Stimulated activated CD4-positive, alpha-beta T cell treated with anti-CD3 and anti-CD28 coated beads, Interleukin-12 subunit alpha, Interleukin-12 subunit beta, amount 100 ng/mL, for 24 hours (primary cell): ENCODE measurements at places on chromosomes 7 and 10.

DNA sequence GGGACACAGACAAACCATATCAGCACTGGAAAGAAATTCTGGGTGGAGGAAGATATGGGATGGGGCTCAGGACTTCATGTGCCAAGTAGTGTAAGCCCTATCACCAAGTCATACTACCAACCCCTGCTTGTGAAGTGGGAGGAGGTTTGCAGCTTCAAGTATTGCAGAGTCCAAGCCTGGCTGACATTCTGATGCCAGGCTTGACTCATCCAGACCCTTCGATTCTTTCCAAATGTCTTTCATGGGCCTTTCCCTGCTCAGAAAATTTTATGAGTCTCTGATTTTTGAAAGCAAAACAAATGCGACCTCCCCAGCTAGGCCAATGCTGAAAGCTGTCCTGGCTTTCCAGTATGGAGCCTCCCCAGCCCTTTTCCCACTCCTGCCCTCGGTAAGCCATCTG lies 45.1 kb upstream of the SMNDC1 start:
- DNase-seq = no peak

DNA sequence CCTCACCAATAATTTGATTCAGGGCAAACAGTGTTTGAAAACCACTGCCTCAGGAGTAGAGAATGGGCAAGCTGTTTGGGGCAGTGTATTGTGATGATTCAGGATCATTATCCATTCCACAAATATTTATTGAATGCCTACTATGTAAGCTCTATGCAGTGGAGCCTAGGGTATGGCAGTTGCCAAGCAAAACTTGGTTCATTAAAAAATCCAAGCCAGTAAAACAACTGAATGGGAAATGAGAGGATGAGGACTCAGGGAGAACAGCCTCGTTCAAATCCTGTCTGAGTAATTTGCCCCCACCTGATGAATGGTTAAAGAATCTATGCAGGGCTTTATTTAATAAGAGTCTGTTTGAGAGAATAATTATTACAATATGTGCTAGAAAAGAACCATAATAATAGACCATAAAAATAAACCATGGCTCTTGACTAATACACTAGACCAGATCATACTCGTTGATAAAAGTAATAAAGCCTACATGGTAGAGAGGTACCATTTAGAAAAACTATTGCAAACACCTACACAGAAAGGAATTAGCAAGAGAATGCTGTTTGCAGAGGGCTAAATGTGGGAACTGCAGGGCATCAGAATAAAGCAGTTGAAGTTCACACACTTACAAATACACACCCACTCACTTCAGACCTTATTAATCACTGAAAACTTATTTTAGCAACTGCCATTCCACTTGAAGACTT lies 71.7 kb downstream of the CREB5 start:
- DNase-seq = no peak

GRCh38 chr10:65708057-65708456 lies 1217.8 kb upstream of the LRRTM3 start:
- DNase-seq = no peak

DNA sequence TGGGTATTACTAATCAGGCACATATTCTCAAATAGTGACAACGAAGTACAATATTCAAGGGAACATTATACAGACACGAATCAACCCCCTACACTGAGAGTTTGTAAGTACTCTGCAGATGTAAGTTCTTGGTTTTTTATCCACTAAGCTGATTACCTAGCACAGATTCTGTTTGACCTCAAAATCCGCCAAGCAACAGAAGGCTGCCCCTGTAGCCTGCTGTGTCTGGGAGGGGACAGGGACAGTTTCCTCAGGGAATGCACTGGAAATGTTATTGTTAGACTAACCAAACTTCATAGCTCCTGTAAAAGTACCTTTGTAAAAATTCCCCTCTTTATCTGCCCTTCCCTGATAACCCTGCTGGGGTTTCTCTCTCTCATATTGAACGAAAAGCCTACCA lies 45.2 kb upstream of the ZRANB1 start:
- no peak for DNase-seq

GRCh38 chr7:82419200-82419599 lies 24.4 kb downstream of the CACNA2D1 start:
- no peak for DNase-seq
